CD4-positive, alpha-beta T cell (primary cell): ENCODE measurements at places on chromosomes 1 and 21. TPM values are rescaled to one million over a fixed set of nuclear protein-coding genes. Genes with fewer than 3 reads are reported as not detected.

GRCh38 chr1:145845144-145845513 lies 301 bp upstream of the NUDT17 start:
- no peak for DNase-seq

- DNase-seq, result no peak
Measured at GRCh38 chr1:39987869-39988268, 32.9 kb downstream of the MFSD2A start.

DNA sequence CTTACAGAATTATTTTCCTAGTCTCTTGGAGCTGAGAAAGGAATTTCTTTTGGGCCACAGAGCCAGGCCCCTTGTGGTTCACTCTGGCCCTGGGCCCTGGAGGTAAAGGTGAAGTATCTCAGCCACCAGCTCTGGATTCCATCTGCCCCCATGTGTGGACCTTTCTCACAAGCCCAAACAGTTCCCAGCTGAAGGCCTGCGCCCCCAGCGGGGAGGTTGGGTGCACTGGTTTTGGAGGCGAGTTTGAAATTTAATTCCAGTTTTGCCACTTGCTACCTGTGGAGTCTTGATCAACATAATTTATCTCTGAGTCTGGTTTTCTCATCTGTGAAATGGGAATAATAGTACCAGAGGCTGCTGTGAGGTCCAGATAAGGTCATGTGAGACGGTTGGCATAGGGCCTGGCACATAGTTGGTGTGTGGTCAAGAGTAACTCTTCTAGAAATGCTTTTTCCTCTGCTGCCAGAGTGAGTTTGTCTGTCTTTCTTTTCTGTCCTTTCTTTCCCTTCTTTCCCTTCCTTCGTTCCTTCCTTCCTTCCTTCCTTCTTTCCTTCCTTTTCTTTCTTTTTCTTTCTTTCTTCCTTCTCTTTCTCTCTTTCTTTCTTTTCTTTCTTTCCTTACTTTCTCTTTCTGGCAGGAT lies 6.1 kb downstream of the AGTRAP start:
- DNase-seq, result no peak

DNA sequence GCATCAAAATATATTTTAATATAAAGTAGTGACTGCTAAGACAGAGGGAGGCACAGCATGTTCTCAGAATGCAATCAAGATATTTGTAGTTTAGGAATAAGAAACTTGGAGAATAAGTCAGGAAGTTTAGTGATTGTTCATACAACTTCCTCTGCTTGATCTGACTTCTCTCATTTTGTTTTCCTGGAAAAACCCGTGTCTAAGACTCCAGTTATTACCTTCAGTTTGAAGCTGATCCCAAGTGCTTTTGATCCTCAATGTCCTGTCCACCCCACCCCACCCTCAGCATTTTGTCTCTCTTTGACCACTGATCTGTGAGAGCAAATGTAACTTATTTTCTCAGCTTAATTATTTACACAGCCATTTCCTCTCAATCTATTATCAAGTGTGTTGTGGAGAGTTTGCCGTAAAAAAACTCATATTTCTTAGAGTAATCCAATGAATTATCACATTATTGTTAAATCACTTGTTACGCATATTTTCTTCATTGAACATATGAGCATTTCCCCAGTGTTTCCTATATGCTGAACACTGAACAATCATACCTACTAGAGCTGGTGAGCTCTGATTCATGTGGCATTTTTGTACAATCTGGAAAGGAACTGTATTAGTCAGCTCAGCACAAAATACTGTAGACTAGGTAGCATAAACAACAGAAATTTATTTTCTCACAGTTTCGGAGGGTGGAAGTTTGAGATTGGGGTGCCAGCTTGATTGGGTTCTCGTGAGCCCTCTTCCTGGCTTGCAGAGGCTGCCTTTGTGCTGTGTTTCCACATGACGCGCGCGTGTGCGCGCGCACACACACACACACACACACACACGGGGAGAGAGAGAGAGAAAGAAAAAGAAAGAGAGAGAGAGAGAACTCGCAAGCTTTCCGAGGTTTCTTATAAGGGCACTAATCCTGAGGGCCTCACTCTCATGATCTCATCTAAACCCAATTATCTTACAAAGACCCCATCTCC lies 65.5 kb upstream of the DPYD start:
- DNase-seq, result peak; percentile 10

DNA sequence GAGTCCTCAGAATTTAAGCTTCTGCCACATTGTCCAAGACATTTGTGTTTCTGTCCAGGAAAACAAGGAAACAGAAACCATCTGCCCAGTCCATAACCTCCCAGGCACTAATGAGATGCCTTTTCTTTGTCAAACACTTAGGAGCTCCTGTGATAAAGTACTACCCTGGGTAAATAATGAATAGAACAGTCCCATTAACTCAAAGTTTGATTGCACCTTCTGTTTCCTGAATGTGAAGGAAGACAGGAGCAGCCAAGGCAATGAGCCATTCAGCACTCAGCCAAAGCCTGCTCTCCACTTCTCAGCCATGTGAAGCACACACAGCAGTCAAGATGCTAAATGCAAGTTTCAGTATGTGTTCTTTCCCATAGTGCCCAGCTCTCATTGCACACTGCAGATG lies 199.8 kb downstream of the SEC16B start:
- DNase-seq, result no peak

DNA sequence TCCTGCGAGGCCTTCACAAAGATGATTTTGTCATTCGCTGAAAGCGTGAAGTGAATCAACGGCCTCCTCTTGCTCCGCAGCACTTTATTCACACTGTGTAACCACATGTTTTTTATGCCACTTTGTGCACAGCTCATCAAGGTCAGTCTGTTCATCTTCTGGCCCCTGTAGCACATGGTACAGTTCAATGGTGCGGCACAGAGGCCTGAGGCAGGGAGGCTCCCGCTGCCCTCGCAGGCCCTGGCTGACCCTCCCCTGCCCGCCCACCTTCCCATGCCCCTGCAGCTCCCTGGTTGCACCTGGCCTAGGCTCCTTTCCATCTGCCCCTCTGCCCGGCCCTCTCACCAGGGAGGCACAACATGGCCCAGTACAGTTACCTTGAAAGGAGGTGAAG lies 87.5 kb downstream of the CD247 start:
- no peak for DNase-seq

GRCh38 chr1:19771350-19771749 lies 28.4 kb downstream of the TMCO4 start:
- no peak for DNase-seq

The LAD1 gene
- total RNA-seq, result not detected

The KIAA1614 gene
- 0.14 TPM for total RNA-seq
